H1 (cell line): ENCODE measurements at places on chromosomes 2 and 18. TPM values are rescaled to one million over a fixed set of nuclear protein-coding genes. Genes with fewer than 3 reads are reported as not detected.
A peak's percentile ranks its signal among the peaks of the same experiment; 100 is the strongest.

DNA sequence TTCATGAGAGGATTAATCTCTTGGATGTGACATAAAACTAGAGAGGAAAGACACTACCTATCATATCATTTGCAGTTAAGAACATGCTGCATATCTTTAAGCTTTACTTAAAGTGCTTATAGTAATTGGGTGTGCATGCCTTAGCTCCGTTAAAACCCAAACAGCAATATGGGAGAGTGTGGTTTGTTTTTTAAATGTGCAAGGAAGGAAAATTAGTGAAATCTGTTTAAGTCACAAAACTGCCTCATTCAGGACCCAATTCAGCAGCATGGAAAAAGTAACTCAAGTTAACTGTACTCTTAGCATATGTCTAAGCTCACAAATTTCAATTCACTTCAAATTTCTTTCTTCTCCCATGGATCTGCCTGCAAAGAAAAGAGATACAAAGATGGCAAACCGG is 182.2 kb downstream of the ARHGAP15 start:
- no peaks in the 10 kb centered on the region for H3K27me3 ChIP-seq
- DNase-seq = no peak
- no peaks in the 10 kb centered on the region for H3K4me1 ChIP-seq
- H3K4me3 ChIP-seq = no peak overlapping the region
- H3K36me3 ChIP-seq = no peaks in the 10 kb centered on the region
- H3K27ac ChIP-seq = no peak overlapping the region

- no peaks in the 10 kb centered on the region for H3K36me3 ChIP-seq
- no peak overlapping the region for H3K27ac ChIP-seq
- no peak for DNase-seq
- H3K4me1 ChIP-seq = no peaks in the 10 kb centered on the region
Measured at GRCh38 chr2:138433995-138434951, 67.3 kb upstream of the SPOPL start.

- no peak overlapping the region for H3K4me3 ChIP-seq
- no peaks in the 10 kb centered on the region for H3K27me3 ChIP-seq
- no peak overlapping the region for H3K27ac ChIP-seq
Measured at GRCh38 chr18:79367989-79368388, 27.7 kb upstream of the NFATC1 start.

GRCh38 chr2:230956827-230957755 is 32.0 kb upstream of the GPR55 start:
- DNase-seq = no peak
- peak overlapping the region; percentile 54 for H3K4me3 ChIP-seq
- H3K36me3 ChIP-seq = no peaks in the 10 kb centered on the region
- H3K4me1 ChIP-seq = peaks cover 2% of the 10 kb centered on the region; the same call in 1 of the 2 replicates
- no peak overlapping the region for H3K27ac ChIP-seq

DNA sequence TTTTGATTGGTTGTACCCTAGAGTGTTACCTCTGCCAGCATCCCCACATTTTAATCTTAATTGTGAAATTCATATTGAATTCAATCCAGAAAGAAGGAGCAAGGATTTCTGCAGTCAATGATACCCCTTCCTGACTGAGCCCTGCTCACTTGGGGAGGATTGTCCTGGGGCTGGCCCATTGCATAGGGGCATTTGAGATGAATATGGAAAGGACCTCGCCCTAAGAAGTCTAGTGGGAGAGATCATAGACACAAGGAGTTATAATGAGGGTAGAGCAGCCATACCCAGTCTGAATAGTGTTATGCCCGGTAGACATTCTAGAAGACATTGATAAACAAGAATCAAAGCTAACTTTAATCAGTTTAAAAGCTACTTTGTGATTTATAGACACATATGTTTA is 53.8 kb downstream of the CRIM1 start:
- no peak for DNase-seq
- no peaks in the 10 kb centered on the region for H3K36me3 ChIP-seq
- no peak overlapping the region for H3K27ac ChIP-seq
- no peak overlapping the region for H3K4me3 ChIP-seq

DNA sequence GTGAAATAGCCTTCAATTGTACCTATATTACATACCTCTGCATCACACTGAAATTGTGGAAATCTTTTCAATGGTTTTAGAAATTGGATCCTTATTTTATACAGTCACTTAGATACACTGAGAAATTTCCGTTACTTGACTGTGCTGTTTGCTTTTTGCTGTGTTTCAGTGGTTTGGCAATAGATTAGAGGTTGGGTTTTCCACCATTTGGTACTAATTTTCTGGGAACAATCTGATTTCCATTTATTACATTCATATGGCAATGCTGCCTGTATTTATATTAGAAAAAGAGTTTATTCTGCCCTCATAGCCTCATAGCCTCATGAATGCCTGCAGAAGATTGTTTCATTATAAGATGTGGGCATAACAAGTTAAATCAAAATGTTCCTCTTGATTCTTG is 285.0 kb downstream of the GULP1 start:
- no peaks in the 10 kb centered on the region for H3K27me3 ChIP-seq
- H3K36me3 ChIP-seq = no peaks in the 10 kb centered on the region
- H3K4me1 ChIP-seq = no peaks in the 10 kb centered on the region
- no peak for DNase-seq
- H3K4me3 ChIP-seq = no peak overlapping the region
- no peak overlapping the region for H3K27ac ChIP-seq

GRCh38 chr2:41963661-41964525 is 83.9 kb upstream of the PKDCC start:
- H3K27me3 ChIP-seq = no peaks in the 10 kb centered on the region
- H3K4me3 ChIP-seq = no peak overlapping the region

DNA sequence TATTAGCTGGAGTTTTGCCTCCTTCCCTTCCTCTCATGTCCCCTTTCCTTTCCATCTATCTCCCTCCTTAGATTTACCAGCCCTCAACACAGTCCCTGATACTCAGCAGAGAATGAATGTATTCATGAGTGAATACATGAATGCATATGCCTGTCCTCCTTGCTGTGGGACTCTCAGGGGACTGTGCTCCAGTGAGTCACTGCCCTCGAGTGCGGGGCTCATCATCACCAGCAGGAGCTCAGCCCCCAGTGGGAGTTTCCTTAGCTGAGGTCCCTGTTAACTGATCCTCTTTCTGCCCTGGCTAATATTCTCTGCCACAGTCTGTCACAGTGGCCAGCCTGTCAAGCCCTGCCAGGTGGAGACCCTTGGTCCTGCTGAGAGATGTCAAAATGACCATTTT is 104.9 kb upstream of the LHCGR start:
- no peak for DNase-seq
- H3K27me3 ChIP-seq = no peaks in the 10 kb centered on the region
- no peaks in the 10 kb centered on the region for H3K4me1 ChIP-seq
- no peak overlapping the region for H3K27ac ChIP-seq
- no peak overlapping the region for H3K4me3 ChIP-seq

DNA sequence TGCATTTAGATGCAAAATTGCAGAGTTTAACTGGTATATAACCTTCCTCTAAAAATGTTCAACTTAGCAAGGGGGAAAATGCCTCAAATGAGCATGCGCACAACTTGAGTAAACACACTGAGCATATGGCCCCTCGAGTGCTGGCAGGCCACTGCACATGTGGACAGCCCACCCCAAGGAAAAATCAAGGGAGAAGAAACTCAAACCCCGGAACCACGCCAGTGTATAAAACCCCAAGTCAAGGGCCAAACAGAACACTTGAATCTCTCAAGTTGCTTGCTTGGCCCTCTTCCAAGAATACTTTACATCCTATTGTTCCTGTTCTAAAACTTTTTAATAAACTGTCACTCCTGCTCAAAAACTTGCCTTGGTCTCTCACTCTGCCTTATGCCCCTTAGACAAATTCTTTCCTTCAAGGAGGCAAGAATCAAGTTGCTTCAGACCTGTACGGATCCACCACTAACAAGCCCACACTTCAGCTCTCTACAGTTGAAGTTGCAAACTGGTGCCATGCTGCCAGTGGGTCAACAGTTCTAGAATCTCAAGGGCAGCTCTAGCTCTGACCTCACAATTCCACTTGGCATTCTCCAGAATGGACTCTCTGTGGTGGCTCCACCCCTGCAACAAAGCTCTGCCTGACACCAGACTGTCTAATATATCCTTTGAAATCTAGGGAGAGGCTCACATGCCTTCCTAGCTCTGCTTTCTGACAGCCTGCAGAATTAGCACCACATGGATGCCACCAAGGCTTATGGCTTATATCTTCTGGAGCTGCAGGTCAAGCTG is 38.9 kb downstream of the HIBCH start:
- no peaks in the 10 kb centered on the region for H3K27me3 ChIP-seq
- DNase-seq = no peak
- no peak overlapping the region for H3K27ac ChIP-seq
- no peaks in the 10 kb centered on the region for H3K4me1 ChIP-seq
- peaks cover 12% of the 10 kb centered on the region; the same call in 1 of the 2 replicates for H3K36me3 ChIP-seq

- no peak overlapping the region for H3K27ac ChIP-seq
- H3K4me3 ChIP-seq = no peak overlapping the region
- 0 out of 2 replicates have a peak, but pooled peaks cover 2% of the 10 kb centered on the region for H3K27me3 ChIP-seq
- peaks cover 5% of the 10 kb centered on the region for H3K4me1 ChIP-seq
Measured at GRCh38 chr2:126881591-126881990, 17.1 kb upstream of the TEX51 start.

GRCh38 chr2:210546424-210547208 is 9.8 kb upstream of the CPS1 start:
- H3K4me3 ChIP-seq = no peak overlapping the region
- no peak overlapping the region for H3K27ac ChIP-seq
- H3K4me1 ChIP-seq = no peaks in the 10 kb centered on the region
- H3K36me3 ChIP-seq = no peaks in the 10 kb centered on the region
- no peak for DNase-seq

GRCh38 chr2:230678018-230678417 is 34.6 kb upstream of the CAB39 start:
- no peaks in the 10 kb centered on the region for H3K36me3 ChIP-seq
- no peaks in the 10 kb centered on the region for H3K27me3 ChIP-seq
- no peak for DNase-seq
- H3K27ac ChIP-seq = no peak overlapping the region
- no peak overlapping the region for H3K4me3 ChIP-seq

GRCh38 chr2:102053096-102053495 is 61.3 kb downstream of the IL1R2 start:
- H3K36me3 ChIP-seq = no peaks in the 10 kb centered on the region
- H3K27ac ChIP-seq = no peak overlapping the region
- no peaks in the 10 kb centered on the region for H3K27me3 ChIP-seq
- DNase-seq = no peak
- no peaks in the 10 kb centered on the region for H3K4me1 ChIP-seq

DNA sequence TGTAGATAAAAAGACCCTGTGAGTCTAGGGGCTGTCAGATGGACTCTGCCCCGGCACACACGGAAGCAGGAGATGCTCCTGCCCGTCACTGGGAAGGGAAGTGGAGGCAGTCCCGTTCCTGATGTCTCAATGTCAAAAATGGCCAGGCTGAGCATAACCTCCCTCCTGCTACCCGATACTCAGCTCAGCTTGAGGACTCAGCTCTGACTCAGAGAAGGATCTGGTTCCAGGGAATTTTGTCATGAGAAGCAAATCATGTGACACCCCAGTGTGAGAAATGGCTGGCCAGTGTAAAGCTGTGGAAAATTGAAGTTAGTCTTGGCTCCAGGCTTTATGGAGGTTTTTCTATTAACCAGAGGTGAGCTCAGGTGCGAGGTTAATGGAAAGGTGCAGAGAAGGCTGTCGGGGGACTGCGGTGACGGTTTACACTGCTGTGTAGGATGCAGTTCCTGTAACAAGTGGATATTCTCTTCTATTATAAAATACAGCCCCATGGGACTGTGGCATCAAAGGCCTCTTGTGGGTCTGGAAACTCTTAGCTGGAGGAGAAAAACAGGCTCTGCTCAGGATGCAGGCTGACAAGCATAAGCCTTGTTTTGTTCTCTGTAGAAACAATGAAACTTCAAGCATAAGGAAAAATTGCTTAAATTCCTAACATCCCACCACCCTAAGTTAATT is 24.7 kb upstream of the AGAP1 start:
- no peaks in the 10 kb centered on the region for H3K36me3 ChIP-seq
- H3K4me3 ChIP-seq = no peak overlapping the region
- no peak overlapping the region; the same call in 1 of the 2 replicates for H3K27ac ChIP-seq
- no peak for DNase-seq

- peaks cover 2% of the 10 kb centered on the region; the same call in 1 of the 2 replicates for H3K36me3 ChIP-seq
- H3K4me3 ChIP-seq = no peak overlapping the region
- DNase-seq = no peak
- no peaks in the 10 kb centered on the region for H3K27me3 ChIP-seq
- H3K4me1 ChIP-seq = no peaks in the 10 kb centered on the region
Measured at GRCh38 chr18:26051843-26052242, 38.6 kb downstream of the SS18 start.

- peaks cover 75% of the 10 kb centered on the region for H3K27me3 ChIP-seq
- DNase-seq = peak; percentile 48
- no peaks in the 10 kb centered on the region for H3K36me3 ChIP-seq
- peaks cover 15% of the 10 kb centered on the region for H3K4me1 ChIP-seq
- H3K27ac ChIP-seq = no peak overlapping the region
Measured at GRCh38 chr2:70906439-70907005, 29.2 kb upstream of the ATP6V1B1 start.

DNA sequence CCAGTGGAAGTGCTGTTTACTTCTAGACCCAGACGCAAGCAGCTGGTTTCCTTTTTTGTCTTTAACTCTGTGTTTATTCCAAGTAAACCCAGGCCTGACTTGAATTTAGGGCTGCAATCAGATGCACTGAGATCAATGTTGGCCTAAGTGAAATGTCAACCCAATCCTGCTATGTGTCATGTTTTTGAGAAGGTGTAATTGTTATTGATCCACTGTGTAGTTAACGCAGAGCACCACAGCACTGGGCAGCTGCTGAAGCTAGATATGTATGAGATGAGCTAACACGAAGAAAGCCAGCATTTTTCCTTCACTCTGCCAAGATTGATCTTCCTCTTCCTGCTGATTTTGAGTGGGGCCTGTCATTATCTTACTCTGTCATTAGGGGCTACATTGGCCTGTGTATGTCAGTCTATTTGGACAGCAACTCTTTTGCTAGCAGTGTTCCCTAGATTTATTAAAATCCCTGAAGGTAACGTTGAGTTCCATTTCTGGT is 18.9 kb upstream of the DLX1 start:
- H3K4me1 ChIP-seq = no peaks in the 10 kb centered on the region
- H3K27me3 ChIP-seq = no peaks in the 10 kb centered on the region
- no peak for DNase-seq
- no peaks in the 10 kb centered on the region for H3K36me3 ChIP-seq
- no peak overlapping the region for H3K4me3 ChIP-seq
- no peak overlapping the region for H3K27ac ChIP-seq

DNA sequence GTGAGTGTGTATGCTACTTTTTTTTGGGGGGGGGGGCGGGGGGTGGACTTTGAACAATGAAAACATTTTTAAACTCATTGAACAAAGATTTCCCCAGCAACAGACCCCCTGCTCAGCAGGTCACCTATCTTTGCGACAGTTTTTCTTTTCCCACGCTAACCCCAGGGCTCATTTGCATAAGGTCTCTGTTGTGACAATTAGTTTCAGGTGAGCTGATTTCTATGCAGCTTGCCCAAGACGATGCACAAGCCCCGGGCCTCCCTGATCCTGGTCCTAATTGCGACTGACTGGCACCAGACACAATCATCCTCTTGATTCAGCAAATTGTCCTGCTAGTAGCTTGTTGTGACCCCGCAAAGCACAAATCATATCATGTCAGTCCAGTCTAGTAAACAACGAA is 40.3 kb downstream of the ZEB2 start:
- H3K27me3 ChIP-seq = no peaks in the 10 kb centered on the region
- no peaks in the 10 kb centered on the region for H3K36me3 ChIP-seq
- no peak for DNase-seq
- H3K4me1 ChIP-seq = peaks cover 7% of the 10 kb centered on the region
- H3K27ac ChIP-seq = no peak overlapping the region; the same call in 1 of the 2 replicates

MTHFD2 gene
- 260 and 291 TPM in 2 replicates for total RNA-seq

COL4A4 gene
- total RNA-seq = 0.67 and 1.7 TPM in 2 replicates

EVX2 gene
- total RNA-seq = not detected in 2 replicates

DSC3 gene
- total RNA-seq = 3.3 and 3.7 TPM in 2 replicates

MAB21L4 gene
- not detected in 2 replicates for total RNA-seq

UGT1A5 gene
- not detected in 2 replicates for total RNA-seq

ATP6V1B1 gene
- not detected in 2 replicates for total RNA-seq

PTPRN gene
- total RNA-seq = 5.2 and 5.4 TPM in 2 replicates

PLB1 gene
- 0.15 and 0.20 TPM in 2 replicates for total RNA-seq

PRSS56 gene
- total RNA-seq = not detected in 2 replicates
